IPS-NIHi11 (cell line): ENCODE measurements at places on chromosomes 3 and 15.
A peak's percentile ranks its signal among the peaks of the same experiment; 100 is the strongest.

GRCh38 chr3:48125013-48125705, 63.1 kb downstream of the CDC25A start:
- DNase-seq, result no peak

DNA sequence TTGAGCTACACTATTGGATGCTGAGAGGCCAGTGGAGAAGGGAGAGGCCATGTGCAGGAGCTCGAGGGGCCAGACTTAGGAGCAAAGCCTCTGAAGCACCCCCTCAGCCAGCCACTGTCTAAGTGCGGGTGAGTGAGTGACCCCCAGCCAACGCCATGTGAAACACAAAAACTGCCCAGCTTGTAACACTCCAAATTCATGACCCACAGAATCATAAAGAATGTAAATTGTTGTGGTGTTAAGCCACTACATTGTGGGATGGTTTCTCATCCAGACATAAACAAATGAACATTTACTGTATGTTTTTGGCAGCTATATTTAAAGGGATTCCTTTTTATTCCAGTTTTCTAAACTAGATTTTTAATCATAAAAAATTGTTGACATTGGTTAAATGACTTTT, 27.2 kb upstream of the TMEM158 start:
- DNase-seq, result no peak

DNA sequence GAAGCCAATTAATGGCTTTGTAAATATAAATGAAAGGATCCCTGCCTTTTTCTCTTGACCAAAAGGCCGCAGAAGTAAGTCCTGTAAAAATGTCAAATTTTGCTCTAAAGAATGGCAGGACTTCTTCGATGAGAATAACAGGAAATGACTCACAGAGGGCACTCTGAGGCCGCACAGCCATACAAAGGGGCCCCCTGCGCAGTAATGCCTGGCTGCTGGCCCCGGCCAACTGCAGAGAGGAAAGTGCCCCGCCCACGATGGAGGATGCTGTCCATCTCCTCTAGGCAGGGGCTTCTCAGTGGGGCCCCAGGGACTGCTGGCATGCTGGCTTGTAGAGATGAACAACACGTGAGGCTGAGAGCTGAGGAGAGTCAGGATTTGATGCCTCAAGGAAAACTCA, 18.1 kb upstream of the SCN10A start:
- peak; percentile 77 for DNase-seq

DNA sequence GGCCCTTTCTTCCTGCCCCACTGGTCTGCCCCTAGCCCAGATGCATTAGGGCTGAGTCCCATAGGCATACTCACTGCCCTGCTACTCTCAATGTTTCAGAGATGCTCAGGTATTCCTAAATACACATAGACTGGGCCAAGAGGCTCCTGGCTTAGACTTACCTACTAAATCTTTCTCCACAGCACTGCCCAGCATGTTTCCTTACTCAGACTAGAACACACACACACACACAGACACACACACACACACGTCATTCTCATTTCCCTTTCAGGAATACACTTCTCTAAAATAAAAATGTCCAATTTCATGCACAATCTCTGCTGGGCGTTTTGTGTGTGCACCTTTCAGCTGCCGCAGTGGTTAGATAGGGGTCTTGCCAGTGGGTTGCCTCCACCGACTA, 175.7 kb downstream of the FAM43A start:
- DNase-seq, result no peak

DNA sequence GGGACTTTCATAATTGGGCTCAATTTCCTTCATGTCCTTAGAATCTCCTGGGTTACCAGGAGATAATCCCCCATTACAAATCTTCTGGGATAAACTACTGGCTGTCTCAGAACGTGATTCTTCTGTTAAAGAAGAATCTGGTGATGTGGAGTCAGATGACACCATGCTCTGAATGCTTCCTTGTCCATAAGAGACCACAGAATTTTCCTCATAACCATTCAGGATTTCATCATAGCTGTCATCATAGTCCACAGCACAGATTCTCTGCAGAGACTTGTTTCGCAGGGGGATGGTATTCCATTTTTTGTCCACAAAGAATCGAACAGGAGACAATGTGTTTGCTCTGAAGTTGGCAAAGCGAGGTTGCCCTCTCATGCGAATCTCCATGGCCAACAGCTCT, 109.8 kb upstream of the TSPAN3 start:
- no peak for DNase-seq

DNA sequence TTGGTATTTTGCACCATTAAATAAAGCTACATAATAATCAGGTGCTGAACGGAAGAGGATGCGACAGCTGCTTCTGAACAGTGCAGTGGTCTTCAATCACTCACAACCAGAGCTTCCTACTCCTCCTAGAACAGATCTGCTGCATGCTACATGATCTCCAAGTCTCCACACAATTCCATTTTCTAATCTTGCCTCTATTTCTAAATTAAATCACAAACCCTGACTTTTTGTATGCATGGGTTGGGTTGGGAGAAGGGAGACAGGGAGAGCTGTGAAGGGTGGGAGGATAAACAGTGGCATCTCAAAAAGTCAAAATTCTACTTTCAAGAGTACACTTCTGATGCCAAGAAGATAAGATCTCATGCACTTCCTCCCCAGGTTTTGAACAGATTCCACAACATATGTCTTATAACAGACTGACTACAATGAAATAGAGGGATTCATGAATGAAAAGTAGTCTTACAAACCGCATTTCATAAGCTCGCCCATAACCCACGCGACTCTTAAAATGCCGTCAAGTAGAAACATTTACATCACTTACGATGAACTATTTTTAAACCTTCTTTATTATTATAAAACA, 57.2 kb downstream of the CHSY1 start:
- DNase-seq, result no peak

DNA sequence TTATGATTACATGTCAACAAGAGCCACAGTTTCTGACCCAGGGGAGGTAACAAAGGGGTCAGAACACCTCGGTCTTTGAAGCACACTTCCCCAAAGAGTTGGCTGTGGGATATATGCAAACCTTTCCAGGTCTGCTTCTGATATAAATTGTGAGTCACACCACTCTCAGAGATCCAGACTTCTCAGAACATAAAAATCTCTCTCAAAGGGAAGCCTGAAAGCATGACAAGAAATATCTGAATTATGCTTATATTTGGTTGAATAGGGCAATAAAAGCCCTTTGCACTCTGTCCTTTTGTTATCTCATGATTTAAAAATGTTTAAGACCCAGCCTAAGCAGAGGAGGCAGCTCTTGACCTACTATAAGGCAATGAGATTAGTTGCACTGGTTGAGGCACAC, 56.8 kb downstream of the MYH15 start:
- no peak for DNase-seq

GRCh38 chr3:160840590-160840989, 84.6 kb downstream of the PPM1L start:
- DNase-seq, result no peak

- DNase-seq, result no peak
These were observed 81.9 kb downstream of the NUP210 start for GRCh38 chr3:13338231-13338630.

DNA sequence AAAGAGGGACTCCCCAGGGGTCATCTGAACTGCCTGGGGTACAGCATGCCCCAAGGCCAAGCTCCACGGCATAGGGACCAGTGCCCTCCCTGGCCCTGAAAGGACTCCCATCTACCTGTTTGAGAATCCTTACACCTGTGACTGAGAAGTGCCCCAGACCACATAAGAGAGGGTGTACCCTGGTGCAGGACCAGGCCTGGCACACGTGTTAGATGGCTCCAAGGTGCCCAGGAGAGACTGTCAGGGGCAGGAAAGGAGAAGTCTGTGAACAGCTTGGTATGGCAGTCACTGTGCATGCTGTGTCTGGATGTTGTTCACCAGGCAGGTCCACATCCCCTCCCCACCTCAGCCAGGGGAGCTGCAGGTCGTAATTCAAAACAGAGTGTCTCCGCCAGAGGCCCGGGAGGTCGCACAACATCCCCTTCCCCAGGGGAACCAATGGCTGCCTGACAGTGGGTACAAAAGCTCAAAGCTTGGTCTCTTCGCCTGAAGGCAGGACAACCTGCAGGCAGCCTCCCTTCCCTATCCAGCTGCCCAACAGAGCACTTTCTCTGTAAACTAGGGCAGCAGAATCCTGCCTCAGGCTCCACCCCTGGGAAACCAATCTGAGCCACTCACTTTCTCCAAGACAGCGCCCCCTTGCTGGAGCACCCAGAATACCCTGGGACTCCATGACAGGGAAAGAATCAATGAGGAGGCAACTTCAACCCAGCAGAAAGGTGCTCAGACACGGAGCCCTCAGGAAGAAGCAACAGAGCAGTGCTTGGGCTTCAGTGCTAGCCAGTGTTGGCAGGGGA, 3.9 kb downstream of the NUP210 start:
- peak; percentile 55 for DNase-seq

DNA sequence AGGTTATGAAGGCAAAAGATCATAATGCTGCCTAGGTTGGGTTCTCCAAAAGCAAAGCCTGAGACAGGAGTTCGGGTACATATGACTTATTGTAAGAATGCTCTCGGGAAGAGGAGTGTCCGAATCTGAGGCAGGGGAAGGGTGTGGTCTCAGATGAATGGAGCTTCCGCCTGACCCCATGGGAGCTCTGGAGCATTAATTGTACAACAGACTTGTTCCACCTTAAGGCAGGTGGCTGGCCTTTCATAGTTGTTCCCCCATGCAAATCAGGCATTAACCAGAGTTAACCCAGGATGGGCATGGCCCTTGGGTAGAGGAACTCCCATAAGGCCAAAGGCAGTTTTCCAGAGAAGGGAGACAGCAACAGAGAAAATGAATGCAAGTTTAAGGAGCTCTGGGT, 170.6 kb downstream of the MYRIP start:
- no peak for DNase-seq

DNA sequence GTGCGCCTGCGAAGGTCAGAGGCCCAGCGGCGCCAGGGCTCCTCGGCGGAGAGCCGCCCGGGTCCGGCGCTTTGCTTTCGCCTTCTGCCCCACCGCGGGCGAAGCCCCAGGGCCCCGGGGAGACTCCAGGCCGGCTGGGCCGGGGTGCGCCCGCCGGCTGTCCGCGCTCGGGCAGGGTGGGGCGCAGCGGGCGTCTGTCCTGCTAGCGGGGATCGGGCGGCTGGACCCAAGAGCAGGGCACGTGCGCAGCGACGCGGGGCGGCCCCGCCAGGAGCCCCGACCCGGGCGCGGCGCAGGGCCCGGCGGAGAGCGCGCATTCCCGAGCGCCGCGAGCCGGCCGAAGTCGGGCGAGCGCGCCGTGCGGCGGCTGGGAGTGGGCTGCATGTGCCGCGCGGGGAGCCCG, 569 bp upstream of the ALDH1A3 start:
- peak; percentile 69 for DNase-seq

GRCh38 chr15:73225358-73226015, 143.3 kb downstream of the HCN4 start:
- DNase-seq, result peak; percentile 11

GRCh38 chr3:43707266-43707665, 16.5 kb downstream of the ABHD5 start:
- DNase-seq, result no peak

DNA sequence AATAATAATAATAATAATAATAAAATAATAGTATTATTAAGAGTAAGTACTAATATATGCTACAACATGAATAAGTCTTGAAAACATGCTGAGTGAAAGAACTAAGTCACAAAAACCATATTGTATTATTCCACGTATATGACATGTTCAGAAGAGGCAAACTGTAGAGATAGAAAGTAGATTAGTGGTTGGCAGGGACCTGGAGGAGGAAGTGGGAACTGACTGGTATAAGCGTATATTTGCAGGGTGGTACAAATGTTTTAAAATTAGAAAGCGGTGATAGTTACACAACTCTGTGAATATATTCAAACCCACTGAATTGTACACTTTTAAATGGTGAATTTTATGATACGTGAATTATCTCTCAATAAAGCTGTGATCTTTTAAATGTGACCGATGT, 32.8 kb downstream of the LRRK1 start:
- DNase-seq, result no peak

DNA sequence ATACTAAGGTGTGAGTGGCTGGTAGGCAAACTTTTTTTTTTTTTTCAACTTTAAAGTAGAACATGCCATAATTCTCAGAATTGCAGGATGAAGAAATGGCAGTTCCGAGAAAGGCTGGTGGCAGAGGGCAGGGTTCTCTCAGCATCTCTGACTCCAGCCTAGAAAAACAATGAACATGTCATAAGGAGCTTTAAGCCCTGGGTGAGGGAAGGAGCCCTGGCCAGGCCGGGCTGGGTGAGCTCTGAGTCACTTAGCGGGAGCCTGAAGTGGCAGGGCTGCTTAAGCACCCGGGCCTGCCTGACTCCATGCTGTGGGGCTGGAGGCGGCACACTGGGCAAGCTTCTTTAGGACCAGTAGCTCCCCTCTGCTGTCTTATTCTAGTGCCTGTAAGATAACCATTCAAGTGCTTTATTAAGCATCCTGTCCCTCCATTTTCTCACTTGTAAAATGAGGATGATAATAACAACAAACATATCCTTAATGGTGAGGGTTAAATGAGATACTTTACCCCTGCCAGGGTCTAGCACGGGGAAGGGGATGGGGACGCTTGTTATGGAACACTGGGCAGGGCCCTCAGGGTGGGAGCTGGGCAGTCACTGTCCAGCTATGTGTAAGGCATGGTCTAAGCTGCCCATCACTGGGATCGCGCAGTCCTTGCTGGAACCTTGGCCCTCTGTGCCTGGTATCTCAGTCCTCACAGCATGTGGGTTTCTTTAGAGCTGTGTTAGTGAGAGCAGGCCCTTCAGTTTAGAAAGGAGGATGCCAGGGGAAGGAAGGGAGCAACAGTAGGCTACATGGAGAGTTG, 18.4 kb downstream of the SMAD6 start:
- no peak for DNase-seq

- no peak for DNase-seq
These were observed 93.8 kb downstream of the SLCO3A1 start for GRCh38 chr15:91947293-91947679.

DNA sequence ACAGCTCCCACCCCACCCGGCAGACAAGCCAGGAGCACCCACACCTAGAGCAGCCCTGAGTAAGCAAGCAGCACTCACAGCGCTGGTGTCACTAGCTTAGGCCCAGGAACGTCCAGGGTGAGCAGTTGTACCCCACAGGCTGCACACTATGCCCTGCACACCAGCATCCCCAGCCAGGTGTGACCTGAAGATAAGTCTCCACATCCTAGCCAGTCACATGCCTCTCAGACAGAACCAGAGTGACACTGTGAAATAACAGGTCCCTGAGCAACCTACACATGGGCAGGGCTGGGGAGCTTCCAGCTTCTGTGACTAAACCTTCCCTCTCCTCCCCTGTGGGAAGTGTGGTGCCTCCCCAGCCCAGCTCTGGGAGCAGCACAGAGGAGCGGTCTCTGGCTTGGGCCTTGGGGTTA, 253.6 kb downstream of the UACA start:
- DNase-seq, result no peak
